Activated T-cell treated with anti-CD3 and anti-CD28 coated beads for 24 hours (primary cell): ENCODE measurements at places on chromosomes 6 and 20.

GRCh38 chr6:72721346-72721745 is 99.5 kb downstream of the KCNQ5 start:
- DNase-seq, result no peak

DNA sequence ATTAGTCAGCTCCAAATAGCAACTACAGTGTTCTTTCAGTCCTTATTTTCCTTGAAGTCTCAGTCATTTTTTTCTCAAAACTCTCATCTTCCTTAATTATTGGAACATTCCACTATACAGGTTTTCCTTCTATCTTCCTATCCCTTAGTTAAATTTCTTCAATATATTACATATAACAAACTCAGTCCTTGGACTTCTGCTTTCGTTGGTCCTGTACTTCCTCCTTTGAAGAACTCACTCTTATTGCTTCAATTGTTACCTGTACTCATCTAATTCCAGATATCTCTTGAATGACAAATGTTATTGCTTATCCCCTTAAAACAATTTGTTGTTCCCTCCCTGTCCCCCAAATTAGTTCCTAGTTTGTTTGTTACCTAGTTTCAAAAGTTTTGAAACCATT is 67.7 kb upstream of the NOTCH4 start:
- DNase-seq, result no peak

GRCh38 chr6:92550501-92550900 is 868.9 kb downstream of the EPHA7 start:
- no peak for DNase-seq

DNA sequence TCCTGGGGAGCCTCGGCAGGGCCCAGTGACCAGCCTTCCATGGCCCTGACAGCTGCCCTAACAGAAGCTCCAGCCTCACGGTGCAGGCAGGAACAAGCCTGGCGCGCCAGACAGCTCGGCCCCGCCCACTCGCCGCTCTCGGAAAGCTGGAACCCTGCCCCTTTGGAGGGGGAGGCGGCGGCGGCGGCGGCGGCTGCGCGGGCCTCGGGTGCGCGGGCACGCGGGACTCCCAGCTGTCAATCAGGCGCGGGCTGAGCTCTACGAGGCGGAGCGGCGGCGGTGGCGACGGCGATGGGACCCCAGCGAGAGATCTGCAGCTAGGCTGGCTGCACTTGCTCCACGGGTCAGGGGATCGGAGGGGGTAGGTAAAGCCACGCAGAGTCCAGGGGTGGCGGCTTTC is at the start of gene NRSN1:
Gene NRSN1, plus strand, starts transcription at position 236 of the 400 bp plus-strand sequence. CDS start 8,113 bp downstream, outside the sequence.
- no peak for DNase-seq

GRCh38 chr6:23367311-23367710 is 758.7 kb upstream of the NRSN1 start:
- no peak for DNase-seq

GRCh38 chr20:8796088-8796660 is 272.7 kb upstream of the PLCB4 start:
- no peak for DNase-seq

DNA sequence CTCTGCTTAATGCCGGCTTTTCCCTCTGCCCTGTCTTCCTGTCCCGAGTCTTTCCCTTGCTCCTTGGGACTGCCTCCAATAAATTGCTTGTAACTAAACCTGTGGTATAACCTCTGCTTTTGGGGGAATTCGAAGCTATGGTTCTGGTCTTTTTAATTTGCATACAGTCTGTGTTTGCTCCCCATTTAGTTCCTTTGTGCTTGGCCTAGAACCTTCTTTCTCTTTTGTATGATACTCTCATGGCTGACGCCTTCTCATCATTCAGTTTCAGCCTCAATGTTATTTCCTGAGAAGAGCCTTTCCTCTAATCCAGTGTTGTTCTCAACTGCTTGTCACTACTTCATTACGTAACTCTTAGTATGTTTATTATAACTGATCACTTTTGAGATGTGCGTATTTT is 248.0 kb downstream of the PHF3 start:
- no peak for DNase-seq

DNA sequence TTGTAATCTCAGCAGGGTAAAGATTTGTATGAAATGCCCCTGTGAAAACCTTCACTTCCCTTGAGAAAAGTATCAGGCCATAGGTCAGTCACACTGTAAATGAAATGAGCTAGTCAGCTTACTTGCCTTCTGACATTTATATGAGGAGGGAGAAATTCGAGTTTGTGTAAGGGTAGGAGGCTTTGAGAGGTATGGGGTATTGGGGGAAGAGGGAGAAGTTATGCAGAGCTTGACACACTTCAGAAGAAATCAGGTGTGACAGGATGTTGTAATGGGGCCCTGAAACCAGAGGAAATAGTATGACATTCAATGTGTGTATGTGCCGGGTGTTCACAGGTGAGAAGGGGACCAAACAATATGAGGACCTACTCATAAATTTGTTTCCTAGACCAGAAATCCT is 64.2 kb upstream of the CCN6 start:
- DNase-seq, result no peak

DNA sequence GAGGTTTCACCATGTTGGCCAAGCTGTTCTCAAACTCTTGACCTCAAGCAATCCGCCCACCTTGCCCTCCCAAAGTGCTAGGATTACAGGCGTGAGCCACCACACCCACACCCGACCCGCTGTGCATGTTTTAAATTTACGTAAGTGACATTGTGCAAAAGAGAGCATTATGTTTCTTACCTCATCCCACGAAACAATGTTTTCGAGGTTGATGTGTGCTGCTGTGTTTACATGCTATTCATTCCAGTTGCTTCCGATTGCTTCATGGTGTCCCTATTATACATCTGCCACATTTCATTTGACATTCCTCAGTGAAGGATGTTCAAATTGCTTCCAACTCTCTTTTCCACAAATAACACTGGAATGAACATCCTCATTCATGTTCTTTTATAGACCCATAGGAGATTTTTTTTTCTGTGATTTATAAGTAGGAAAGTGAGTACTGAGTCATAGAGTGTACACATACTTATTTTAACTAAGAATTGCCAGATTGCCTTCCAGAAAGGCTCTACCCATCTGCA is 403.9 kb upstream of the JARID2 start:
- DNase-seq, result no peak

GRCh38 chr6:37486121-37486839 is 13.4 kb downstream of the CCDC167 start:
- no peak for DNase-seq

DNA sequence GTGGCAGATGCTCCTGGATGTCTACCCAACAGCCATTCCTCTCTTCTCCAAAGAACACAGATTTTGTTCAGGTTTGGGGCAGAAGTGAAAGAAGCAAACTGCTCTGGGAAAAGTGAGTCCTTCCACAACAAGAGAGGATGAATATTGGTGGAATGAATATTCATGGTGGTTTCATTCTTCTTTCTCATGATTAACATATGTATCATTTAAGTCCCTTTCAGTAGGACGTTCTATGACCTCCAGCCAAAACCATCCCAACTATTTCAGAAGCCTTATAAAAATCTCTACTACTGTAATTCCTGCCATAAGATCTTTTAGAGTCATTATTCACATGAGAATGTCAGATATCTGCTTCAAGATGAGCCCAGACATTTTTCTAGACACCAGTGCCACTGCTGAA is 44.4 kb downstream of the MDN1 start:
- no peak for DNase-seq
